SK-MEL-5 (cell line): ENCODE measurements at places on chromosomes 1 and 21. TPM values are rescaled to one million over a fixed set of nuclear protein-coding genes. Genes with fewer than 3 reads are reported as not detected.

Gene LCE1B
- not detected in 2 replicates for total RNA-seq

DNA sequence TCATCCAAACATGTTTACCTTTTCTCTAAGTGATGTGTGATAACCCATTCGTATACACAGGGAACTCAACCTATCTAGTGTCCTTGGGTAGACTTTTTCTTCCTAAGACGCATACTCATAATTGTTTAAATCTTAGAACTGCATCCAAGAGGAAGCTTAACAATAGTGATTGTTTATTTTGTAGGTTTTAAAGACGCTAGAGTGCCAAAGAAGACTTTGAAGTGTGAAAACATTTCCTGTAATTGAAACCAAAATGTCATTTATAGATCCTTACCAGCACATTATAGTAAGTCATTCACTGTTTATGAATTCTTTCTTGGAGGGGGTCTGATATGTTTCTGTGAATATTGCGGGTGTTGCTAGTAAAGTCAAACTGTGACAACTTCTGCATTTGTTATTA, 25.4 kb downstream of the PLA2G4A start:
- no peak for DNase-seq

DNA sequence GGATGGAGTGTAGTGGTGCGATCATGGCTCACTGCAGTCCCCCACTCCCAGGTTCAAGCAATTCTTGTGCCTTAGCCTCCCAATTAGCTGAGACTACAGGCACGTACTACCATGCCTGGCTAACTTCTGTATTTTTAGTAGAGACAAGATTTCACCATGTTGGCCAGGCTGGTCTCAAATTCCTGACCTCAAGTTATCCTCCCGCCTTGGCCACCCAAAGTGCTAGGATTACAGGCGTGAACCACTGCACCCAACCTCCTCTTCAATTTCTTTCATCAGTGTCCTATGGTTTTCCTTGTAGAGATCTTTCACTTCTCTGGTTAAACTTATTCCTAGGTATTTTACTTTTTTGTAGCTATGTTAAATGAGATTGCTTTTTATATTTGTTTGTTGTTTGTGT, 10.7 kb upstream of the MAST2 start:
- no peak for DNase-seq

GRCh38 chr1:54764922-54765561, 719 bp upstream of the PARS2 start:
- DNase-seq, result no peak

Gene TNFSF4
- total RNA-seq, result 0.53 and 0.55 TPM in 2 replicates
